ENCODE measurements at places on chromosomes 13 and 19.

GRCh38 chr13:94435604-94436226 lies 43.8 kb downstream of the DCT start:
- DNase-seq = peak; percentile 37

DNA sequence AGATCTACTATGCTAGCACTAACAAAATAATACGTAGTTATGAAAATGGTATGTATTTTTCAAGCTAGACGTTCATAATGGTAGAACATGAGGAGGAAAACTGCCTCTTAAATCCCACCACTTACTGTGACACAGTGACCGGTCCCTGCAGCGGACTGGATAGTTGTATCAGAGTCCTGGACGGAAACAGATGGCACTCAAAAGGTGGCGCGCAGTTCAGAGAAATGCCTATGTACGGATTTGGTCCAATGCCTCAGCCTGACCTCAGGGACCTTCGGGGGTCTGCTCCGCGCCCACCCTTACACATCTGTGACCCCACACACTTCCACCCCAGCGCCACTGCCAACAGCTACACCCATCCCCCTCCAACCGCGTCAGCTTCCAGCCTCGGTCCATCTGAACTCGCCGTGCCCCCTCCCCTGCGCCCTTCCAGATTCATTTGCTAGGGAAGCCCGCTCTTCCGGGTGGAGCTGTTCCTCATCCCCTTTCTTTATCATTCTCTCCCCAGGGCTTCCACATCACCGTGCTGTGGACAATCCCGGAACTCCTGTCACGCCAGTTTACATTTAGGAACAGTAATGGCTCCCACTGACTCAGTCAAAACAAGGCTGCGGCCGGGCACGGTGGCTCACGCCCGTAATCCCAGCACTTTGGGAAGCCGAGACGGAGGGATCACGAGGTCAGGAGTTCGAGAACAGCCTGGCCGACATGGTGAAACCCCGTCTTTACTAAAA lies 792 bp upstream of the LENG8 start:
- DNase-seq = no peak

- no peak for DNase-seq
Measured at GRCh38 chr13:108026680-108027410, 188.5 kb downstream of the LIG4 start.

DNA sequence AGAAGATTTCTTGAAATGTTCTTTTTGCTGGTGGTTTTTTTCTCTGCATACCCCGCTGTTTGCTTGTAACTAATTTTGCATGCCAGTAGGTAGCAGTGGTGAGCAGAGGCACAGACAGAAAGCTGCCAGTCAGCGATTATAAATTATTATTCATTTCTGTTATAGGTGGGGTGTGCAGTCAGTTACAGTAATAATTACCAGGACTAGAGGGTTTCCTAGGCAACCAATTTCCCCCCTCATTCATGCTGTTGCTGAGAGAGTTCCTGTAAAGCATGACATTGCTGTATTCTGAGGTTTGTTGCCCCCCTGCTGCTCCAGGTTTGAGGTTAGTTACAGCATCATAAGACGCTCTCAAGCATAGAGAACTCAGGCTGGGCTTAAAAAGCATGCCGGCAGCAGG lies 104.5 kb downstream of the URI1 start:
- peak; percentile 3 for DNase-seq
